ENCODE measurements at places on chromosomes 2 and 18. TPM values are rescaled to one million over a fixed set of nuclear protein-coding genes. Genes with fewer than 3 reads are reported as not detected.

Gene PECR
- 0.30 TPM for total RNA-seq

Gene RAD51AP2
- total RNA-seq = not detected

Gene WDFY1
- 34.7 TPM for total RNA-seq

Gene UNC50
- 30.3 TPM for total RNA-seq

Gene RSAD2
- total RNA-seq = 12.4 TPM

Gene GAD1
- 7.7 TPM for total RNA-seq

Gene FAP
- not detected for total RNA-seq

Gene LHCGR
- total RNA-seq = not detected

DNA sequence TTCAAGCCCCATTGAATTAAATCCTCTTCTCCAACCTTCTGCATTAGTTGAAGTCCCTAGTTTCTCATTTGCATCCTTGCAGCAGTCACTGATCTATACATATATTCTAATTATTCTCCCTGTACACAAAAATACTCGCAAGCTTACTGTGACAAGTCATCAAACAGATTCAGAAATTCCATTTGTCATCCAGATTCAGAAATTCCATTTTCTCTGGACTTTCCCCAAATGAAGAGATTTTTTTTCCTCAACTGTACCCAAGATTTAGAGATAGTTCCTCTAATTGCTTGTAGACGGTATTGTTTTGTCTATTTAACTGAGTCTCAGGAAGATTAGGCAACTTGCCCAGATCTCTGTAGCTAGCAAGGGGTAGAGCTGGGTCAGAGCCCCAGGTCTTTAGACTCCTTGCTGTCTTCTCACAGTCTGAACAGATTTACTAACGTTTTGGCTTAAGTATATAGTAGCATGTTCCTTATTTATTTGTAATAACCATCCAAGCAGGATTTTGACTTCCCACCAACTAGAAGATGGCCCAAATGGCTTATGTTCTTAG is 34.2 kb downstream of the RAB12 start:
- H3K4me1 ChIP-seq = no peaks in the 10 kb centered on the region
- H3K27me3 ChIP-seq = no peaks in the 10 kb centered on the region
- no peak overlapping the region for H3K4me3 ChIP-seq
- no peak for DNase-seq
- no peak overlapping the region for H3K27ac ChIP-seq
- peaks cover 15% of the 10 kb centered on the region for H3K36me3 ChIP-seq

DNA sequence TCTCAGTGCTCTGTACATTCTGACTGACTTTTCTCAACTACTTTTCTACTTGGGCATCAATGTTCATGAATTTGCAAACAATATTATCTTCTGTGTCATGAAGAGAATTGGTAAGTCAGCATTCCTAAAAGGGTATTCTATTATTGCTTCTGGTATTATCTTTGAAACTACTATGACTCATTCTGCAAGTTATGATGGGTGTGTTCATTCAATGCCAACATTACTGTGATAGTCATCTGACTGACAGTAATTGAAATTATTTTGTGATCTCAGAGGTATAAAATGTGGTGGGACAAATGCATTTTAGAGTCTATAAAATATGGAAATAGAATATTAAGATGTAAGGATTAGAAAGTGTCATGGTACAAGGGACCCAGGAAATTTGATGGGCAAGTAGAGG is 736.0 kb upstream of the CELF4 start:
- no peak overlapping the region for H3K4me3 ChIP-seq
- H3K27me3 ChIP-seq = no peaks in the 10 kb centered on the region
- H3K27ac ChIP-seq = no peak overlapping the region
- DNase-seq = no peak
- no peaks in the 10 kb centered on the region for H3K36me3 ChIP-seq

DNA sequence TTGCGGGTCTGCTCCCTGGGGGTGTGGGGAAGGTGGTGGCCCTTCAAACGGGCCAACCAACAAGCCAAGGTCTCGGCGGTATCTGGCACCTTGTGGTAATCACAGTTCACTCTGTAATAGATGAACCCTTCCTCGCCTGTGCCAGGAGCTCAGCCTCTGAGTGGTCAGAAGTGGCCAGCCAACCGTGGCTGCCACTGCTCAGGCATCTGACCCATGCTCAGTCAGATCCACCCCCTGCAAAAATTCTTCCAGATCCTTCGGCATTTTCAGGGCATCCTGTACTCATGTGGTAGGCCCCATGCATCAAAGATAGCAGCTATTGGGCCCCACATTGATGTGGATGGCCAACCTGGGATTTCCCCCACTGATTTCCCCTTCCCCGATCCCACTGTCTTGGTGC is 39.6 kb upstream of the SERPINE2 start:
- no peak overlapping the region for H3K4me3 ChIP-seq
- no peaks in the 10 kb centered on the region for H3K27me3 ChIP-seq
- no peak overlapping the region for H3K27ac ChIP-seq
- H3K4me1 ChIP-seq = no peaks in the 10 kb centered on the region
- DNase-seq = no peak
- no peaks in the 10 kb centered on the region for H3K36me3 ChIP-seq

GRCh38 chr2:17981936-17982335 is 103.5 kb downstream of the KCNS3 start:
- no peaks in the 10 kb centered on the region for H3K27me3 ChIP-seq
- H3K4me3 ChIP-seq = no peak overlapping the region

GRCh38 chr2:7719876-7720275 is 802.7 kb downstream of the RNF144A start:
- peaks cover 41% of the 10 kb centered on the region for H3K4me1 ChIP-seq
- H3K27ac ChIP-seq = no peak overlapping the region
- no peak overlapping the region for H3K4me3 ChIP-seq

GRCh38 chr2:150258781-150259307 is 228.6 kb downstream of the RND3 start:
- no peak overlapping the region for H3K4me3 ChIP-seq
- no peaks in the 10 kb centered on the region for H3K27me3 ChIP-seq
- no peak overlapping the region for H3K27ac ChIP-seq
- no peaks in the 10 kb centered on the region for H3K4me1 ChIP-seq
- no peak for DNase-seq
- H3K36me3 ChIP-seq = no peaks in the 10 kb centered on the region

DNA sequence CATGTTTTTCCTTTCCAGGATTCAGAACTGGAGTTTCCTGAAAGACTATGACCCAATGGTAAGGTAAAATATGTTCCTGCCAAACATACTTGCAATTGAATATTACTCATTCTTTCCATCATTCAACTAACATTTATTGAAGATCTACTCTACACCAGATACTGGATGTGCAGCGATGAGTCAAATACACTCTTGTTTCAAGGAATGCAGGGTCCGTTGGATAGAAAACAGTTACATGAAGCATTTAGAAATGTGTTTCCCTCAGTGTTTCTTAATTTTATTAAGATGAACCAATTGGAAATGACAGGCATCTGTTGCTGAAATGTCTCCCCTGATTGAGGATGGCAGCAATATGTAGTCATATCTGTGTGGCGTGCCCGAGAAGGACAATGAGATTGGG is 14.8 kb upstream of the SLC66A3 start:
- H3K36me3 ChIP-seq = no peaks in the 10 kb centered on the region
- no peak overlapping the region for H3K27ac ChIP-seq

- no peaks in the 10 kb centered on the region for H3K36me3 ChIP-seq
- H3K27ac ChIP-seq = no peak overlapping the region
- H3K27me3 ChIP-seq = no peaks in the 10 kb centered on the region
- no peak overlapping the region for H3K4me3 ChIP-seq
These were observed 193.2 kb downstream of the CDH19 start for GRCh38 chr18:66410692-66411091.

- no peaks in the 10 kb centered on the region for H3K27me3 ChIP-seq
- no peak overlapping the region for H3K4me3 ChIP-seq
- no peaks in the 10 kb centered on the region for H3K4me1 ChIP-seq
- H3K36me3 ChIP-seq = peaks cover 16% of the 10 kb centered on the region
These were observed 271.5 kb upstream of the EPAS1 start for GRCh38 chr2:46025676-46026075.

GRCh38 chr2:58427572-58428095 is 186.5 kb upstream of the FANCL start:
- H3K4me3 ChIP-seq = peak overlapping the region; percentile 60
- no peak overlapping the region for H3K27ac ChIP-seq
- DNase-seq = no peak
- no peaks in the 10 kb centered on the region for H3K27me3 ChIP-seq

- H3K27me3 ChIP-seq = no peaks in the 10 kb centered on the region
- no peak for DNase-seq
- peak overlapping the region; percentile 43 for H3K27ac ChIP-seq
- no peaks in the 10 kb centered on the region for H3K4me1 ChIP-seq
- H3K4me3 ChIP-seq = no peak overlapping the region
These were observed 11.0 kb downstream of the ERFE start for GRCh38 chr2:238169708-238170251.

GRCh38 chr2:54041135-54041534 is 70.3 kb upstream of the PSME4 start:
- H3K36me3 ChIP-seq = no peaks in the 10 kb centered on the region
- no peaks in the 10 kb centered on the region for H3K27me3 ChIP-seq
- H3K27ac ChIP-seq = no peak overlapping the region
- DNase-seq = no peak

DNA sequence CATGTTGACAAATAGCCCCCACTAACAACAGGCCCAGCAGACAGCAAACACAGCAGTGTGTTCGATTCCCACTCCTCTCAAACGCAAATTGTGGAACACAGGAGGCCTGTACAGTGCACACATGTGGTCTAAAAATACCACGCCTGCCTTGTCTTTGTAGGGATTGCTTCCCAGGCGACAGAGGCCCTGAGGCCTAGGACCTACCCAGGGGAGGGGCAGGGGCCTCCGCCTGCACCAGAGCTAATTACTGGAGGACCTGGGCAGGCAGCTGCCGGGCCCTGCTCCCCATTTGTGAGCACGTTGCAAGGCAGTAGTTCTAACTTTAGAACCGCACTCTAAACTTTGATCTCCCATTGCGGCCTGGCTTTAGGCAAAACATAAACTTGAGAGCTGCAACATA is 316.0 kb downstream of the TXNL1 start:
- H3K36me3 ChIP-seq = no peaks in the 10 kb centered on the region
- H3K27ac ChIP-seq = no peak overlapping the region
- DNase-seq = no peak
- no peak overlapping the region for H3K4me3 ChIP-seq

DNA sequence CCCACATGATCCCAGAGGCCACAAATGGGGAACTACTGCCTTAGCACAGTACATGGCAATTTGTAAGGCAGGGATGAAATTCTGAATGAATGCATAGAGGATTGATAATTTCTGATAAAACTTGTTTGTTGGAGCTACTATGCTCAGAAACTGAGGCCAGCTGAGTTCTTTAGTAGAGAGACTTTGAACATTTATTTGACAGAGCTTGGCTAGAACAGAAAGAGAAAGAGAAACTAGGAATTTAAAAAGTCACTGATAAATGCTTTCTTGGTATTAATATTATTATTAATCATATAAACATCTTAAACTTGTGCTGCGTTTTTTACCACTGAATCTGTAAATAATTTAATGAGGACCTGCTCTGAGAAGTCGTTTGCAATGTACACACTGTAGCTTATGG is 923.7 kb upstream of the CNTNAP5 start:
- no peak overlapping the region for H3K4me3 ChIP-seq
- no peaks in the 10 kb centered on the region for H3K36me3 ChIP-seq
- no peaks in the 10 kb centered on the region for H3K4me1 ChIP-seq
- no peak overlapping the region for H3K27ac ChIP-seq
- DNase-seq = no peak

DNA sequence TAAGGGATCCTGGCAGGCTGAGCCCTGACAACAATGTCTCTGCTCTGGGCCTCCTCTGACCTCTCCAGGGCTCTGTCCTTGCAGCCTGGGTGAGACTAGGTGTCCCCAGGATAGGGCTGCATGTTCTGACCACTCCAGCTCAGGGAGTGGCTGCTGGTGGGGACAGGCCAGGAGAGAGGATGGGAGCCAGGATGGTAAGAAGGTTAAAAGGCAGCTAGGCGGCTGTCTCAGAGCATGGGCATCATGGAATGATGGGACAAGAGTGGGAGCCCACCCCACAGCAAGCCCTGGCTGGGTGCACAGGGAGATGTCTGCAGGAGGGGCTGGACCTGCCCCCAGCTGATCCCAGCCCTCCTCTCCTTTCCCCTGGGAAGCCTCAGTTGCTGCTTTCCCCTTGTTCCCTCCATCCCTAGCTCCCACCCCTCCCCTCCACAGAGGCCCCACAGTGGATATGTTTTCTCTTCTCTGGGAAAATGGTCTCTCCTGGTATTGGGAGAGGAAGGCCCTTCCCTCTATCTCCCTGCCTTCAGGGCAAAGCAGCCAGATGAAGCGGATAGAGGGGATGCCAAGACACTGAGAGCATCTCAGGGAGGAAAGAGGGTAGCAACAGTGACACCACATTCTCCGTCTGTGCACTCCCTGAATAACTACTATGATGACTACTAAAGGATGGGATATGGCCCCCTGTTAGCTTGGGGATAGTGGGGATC is 334.3 kb downstream of the DYSF start:
- H3K27me3 ChIP-seq = no peaks in the 10 kb centered on the region
- no peak overlapping the region for H3K4me3 ChIP-seq
- H3K4me1 ChIP-seq = no peaks in the 10 kb centered on the region
- no peak for DNase-seq

DNA sequence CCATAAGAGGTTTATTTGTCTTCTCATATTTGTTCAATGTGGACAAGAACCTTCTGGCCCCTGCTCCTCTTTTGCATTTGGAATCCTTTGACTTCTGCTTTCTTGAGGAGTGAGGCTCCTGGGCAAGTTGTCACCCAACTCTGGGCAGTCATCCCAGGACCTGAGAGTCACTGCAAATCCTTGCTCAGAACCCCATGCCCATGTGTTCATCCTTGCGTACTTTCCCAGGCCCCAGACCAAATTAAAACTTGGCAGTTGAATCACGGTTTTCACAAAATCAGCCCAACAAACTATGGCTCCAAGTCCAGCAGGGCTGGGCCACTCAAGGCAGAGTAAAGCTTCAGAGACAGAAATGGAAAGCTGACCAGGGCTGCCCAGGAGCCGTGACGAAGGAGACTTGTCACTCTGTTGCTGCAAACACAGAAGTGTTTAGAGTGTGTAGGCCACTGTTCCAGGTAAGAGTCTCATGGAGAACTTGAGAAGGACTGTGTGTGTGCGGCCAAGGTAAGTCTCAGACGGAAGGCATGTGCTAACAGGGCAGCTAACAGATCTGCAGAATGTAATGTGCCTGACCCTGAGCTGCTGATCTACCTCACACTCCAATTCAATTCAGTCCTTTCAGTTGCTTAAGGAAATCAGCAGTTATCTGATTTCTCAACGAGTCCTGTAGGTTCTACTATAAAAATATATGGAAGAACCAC is 549.4 kb upstream of the HS6ST1 start:
- no peak overlapping the region for H3K4me3 ChIP-seq
- no peaks in the 10 kb centered on the region for H3K27me3 ChIP-seq
- H3K4me1 ChIP-seq = peaks cover 13% of the 10 kb centered on the region
- no peak for DNase-seq
- no peak overlapping the region for H3K27ac ChIP-seq

- peaks cover 23% of the 10 kb centered on the region for H3K36me3 ChIP-seq
- peak overlapping the region; percentile 98 for H3K27ac ChIP-seq
- no peaks in the 10 kb centered on the region for H3K27me3 ChIP-seq
- DNase-seq = peak; percentile 86
- peaks cover 67% of the 10 kb centered on the region for H3K4me1 ChIP-seq
These were observed 673 bp downstream of the PCBP1 start for GRCh38 chr2:70087702-70088597.

- no peak for DNase-seq
- H3K27me3 ChIP-seq = no peaks in the 10 kb centered on the region
- no peak overlapping the region for H3K27ac ChIP-seq
- H3K36me3 ChIP-seq = no peaks in the 10 kb centered on the region
- peaks cover 15% of the 10 kb centered on the region for H3K4me1 ChIP-seq
- no peak overlapping the region for H3K4me3 ChIP-seq
These were observed 100.2 kb downstream of the TWIST2 start for GRCh38 chr2:238947920-238948710.

GRCh38 chr18:43420950-43421349 is 143.7 kb upstream of the SYT4 start:
- H3K27me3 ChIP-seq = no peaks in the 10 kb centered on the region
- DNase-seq = no peak

All from Karpas-422 (cell line).